ENCODE measurements at places on chromosomes 16 and 17.

DNA sequence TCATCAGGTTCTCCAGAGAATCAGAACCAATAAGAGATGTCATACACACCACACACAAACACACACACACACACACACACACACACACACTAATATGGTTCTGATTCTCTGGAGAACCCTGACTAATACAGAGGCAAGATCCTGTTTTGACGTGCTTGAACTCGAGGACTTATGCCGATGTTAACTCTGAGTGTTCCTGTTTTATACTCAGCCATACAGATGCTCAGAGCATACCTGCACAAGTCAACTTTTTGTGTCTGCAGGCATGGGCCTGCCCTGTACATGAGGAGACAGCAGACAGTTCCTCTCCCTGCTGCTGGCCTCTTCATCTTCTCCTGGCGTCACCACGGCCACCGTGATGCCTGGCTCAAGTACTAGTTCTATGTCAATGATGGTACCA, 635.9 kb downstream of the WWOX start:
- DNase-seq = no peak

DNA sequence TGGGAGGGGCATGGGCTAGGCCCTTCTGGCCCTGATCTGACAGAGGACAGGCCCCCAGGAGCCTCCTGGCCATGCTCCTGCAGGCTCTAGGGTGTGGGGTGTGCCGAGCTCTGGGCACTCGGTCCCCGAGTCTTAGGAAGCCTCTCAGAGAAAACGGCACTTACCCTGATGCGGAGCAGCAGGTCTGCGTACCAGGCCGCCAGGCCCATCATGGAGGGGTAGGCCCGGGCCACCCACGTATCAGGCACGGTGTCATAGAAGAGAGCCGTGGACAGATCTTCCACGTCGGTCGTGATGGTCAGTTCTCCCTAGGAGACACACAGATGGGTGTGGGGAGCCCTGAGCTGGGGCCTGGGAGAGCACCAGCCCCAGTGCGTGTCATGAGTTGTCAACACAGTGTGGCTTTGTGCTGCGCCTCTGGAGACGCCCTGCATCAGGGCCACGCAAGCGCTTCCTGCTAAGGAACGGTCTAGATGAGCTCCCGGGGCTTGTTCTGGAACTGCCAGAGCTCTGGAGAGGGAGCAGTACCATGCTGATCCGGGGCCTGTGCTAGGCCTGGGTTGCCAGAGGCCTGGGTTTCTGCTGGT, 47.9 kb downstream of the PGS1 start:
- no peak for DNase-seq

DNA sequence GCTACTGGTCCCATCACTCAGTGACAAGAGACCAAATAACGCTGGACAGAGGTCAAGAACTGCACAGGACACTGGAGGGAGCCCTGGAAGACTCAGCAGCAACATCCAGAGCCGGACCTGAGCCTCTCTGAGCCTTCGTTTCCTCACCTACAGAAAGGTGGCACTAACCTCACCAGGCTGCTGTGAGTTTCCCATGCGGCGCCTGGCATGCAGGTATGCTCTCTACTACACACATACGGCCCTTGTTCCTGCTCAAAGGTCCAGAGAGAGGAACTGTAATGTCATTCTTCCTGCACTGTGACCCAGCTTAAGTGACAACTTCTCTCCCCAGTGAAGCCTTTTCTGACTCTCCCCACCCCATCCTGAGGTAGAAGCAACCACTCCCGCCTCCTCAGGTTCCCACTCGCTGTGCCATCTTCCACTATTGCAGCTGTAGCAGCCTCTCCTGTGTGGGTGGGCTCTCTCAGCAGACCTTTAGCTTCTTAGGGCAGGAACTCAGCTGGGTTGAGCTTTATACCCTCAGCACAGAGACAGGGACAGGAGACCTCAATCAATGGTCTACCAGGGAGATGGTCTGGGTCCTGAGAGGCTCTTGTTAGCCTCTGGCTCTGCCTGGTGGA, 43.9 kb upstream of the SREBF1 start:
- no peak for DNase-seq

- no peak for DNase-seq
These were observed 1722.7 kb downstream of the TP53TG3F start for GRCh38 chr16:35182043-35182677.
